Skin of body (tissue), 3 donors: ENCODE measurements at places on chromosomes 5 and 9. TPM values are rescaled to one million over a fixed set of nuclear protein-coding genes. Genes with fewer than 3 reads are reported as not detected.
A peak's percentile ranks its signal among the peaks of the same experiment; 100 is the strongest.

DNA sequence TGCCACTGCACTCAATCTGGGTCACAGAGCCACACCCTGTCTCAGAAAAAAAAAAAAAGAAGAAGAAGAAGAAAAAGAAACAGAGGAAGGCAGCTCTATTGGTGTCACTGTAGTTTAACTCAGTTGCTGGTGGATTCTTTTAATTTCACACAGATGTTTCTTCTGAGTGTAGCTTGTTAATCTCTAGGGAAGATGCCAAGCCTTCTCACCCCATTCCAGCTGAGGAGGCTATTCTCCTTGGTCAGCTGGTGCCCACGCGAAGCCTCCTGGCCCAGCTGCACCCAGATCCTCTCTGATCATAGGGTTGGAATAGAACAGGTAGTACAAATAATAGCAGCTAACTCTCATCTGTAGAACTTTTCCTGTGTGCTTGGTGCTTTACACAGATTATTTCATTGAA is 113.8 kb upstream of the SPRY4 start:
- DNase-seq: no peak

DNA sequence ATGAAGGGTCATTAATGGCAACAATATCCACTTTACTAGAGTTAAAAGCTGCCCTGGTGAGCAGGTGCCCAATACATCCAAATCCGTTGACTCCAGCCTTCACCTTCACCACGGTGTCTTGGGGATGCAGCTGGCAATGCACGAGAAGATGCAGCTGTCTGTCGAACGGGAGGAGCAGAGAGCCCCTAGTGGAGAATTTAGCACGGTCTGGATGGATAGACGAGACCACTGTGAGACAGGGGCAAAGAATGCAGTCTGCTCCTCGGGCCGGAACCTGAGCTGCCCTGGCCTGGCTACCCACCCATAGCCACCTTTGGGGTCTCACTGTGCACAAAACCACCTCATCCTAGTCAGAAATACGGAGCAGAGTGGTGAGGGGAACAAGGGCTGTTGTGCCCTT is 35.1 kb downstream of the ADRA1B start:
- no peak for DNase-seq

DNA sequence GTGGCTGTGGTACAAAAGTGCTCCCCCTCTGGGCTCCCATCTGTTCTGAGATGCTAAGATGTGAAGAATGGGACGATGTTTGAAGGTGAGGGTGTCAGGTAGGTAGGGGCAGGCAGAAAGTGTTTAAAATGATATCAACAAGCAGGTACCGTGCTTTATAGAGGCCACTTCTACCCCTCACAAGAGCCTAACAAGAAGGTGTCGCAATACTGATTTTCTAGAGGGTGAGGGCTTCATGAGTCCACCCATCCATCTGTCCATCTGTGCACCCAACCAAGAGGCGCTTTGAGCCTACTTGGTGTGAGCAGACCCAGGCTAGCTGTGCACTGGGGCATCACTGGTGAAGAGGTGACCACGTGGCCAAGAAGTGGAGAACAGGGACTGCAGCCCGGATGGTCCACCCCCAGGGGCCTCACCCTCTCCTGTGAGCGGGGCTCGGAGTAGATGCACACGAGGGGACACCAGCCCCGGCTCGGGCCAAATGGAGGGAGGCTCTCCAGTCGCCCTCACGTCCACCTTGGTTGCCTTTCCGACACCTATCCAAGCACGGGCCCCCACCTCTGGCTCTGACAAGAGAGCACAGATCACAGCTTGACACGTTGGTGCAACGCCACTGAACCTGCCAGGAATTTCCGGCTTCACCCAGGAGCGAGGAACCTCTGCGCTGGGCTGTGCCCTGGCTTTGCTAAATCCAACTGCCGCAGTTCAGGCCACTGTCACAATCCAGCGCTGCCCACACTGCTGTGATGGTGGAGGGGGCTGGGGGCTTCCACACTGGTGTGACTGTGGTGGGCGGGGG is 34.5 kb downstream of the CRB2 start:
- no peak for DNase-seq

- DNase-seq: no peak
Observed at GRCh38 chr9:36575411-36575882, 2.8 kb downstream of the MELK start.

DNA sequence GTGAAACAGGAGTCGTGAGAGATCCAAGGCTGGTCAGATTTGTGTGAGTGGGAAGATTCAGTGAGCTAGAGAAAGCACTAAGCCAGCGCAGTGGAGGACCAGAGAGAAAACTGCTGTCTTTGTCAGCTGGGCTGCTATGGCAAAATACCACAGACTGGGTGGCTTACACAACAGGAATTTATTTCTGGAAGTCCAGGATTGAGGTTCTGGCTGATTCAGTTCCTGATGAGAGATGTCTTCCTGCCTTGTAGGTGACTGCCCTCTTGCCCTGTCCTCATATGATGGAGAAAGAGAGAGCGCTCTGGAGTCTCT is 24.2 kb upstream of the ANKRD33B start:
- no peak for DNase-seq

DNA sequence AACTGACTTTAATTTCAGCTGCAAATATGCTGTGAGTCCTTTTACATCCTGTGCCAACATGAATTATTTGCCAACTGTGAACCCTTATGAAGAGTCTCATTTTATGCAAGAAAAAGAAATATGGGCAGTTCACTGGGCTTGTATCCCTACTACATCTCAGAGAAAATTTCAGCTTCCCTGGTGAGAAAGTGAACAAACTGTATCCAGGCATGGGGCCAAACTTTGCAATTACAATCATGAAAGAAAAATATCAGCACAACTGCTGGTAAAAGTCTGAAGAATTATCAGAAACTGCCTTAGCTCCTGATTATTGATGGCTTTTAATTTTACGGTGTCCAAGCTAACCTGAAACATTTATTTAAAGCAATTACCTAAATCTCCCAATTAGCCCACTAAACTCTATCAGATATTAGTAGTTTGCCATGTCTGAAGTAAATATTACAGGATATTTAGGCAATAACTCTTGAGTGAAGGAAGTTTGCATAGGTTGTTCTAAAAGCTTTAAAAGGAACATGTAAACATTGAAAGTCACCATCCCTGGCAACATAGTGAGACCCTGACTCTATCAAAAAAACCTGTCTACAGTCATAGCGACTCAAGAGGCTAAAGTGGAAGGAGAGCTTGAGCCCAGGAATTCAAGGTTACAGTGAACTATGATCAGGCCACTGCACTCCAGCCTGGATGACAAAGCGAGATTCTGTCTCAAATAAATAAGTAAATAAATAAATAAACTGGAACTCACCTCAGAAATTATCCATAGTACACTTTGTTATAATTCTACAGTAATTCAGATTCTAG is 83.9 kb upstream of the HCN1 start:
- no peak for DNase-seq

GRCh38 chr5:131214609-131215227 is 44.0 kb downstream of the LYRM7 start:
- no peak for DNase-seq

DNA sequence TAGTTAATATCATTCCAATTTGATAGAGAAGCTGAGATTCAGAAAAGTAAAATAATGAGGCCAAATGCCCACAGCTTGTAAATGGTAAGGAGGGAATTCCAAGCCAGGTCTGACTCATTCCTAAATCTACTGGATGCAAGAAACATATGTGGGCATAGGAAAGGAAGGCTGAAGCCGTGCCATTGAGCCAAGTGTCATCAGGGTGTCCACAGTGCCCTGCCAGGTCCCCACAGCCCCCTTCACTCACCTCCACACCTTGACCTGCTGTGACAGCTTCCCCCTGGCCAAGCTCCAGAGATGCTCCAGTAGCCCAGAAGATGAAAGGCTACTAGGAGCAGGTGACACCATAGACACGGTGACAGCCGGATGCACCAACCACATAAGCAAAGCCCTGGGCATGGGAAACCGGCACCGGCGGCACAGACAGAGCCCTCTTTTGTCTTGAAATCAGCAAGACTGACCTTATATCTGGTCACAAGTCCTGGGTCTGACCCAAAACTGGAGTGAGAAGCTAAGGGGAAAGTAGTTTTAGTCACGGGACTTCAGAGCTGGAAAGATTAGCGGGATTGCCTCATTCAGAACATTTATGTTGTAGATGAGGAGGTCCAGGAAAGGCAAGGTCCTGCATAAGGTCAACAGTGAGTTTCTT is 20.1 kb upstream of the FAT2 start:
- DNase-seq: no peak

GRCh38 chr5:135505973-135506372 is 29.8 kb downstream of the NEUROG1 start:
- no peak for DNase-seq

Gene GABBR2
- 0.39 TPM for total RNA-seq

- no peak for DNase-seq
Observed at GRCh38 chr9:124694414-124695279, 76.5 kb downstream of the NR6A1 start.

DNA sequence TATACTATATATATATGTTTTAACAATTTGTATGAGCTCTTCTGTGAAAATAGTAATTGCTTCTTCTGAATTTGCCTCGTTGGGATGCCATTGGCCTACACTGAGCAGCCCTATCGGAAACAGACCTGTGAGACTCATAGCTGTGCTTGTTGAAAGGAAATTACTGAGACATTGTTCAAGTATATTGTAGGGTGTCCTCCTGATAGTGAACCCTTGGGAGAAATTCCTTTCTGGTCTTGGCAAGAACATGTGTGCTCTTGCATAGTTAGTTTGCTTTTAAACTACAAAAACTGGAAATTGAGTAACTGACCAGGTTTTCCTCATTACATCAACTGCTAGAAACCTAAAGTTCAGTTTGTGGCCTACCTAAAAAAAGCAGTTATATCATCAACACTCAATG is 160.9 kb downstream of the LURAP1L start:
- DNase-seq: peak; percentile 19

DNA sequence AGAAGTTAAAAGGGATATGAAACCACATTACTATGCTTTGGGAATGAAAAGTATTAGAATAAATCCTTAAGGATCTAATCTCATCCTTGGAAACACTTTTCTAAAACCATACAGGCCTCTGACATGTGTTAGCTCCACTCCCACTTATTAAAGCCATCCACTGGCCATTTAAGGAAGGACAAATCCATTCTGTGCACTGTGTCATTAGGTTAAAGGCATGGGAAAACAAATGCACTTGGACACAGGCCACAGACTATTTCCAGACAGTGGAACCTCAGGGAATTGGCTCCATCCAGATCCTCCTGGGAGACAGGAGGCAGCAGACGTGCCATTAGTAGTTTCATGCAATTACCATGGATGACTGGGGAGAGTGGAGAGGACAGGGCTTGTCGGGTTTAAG is 454.9 kb downstream of the ENC1 start:
- DNase-seq: peak; percentile 32

GRCh38 chr9:19410594-19410993 is 1.8 kb downstream of the ACER2 start:
- no peak for DNase-seq

Gene CYLC2
- total RNA-seq: not detected

GRCh38 chr9:117747386-117747970 is 43.3 kb downstream of the TLR4 start:
- DNase-seq: no peak

Gene JAK2
- total RNA-seq: 20.9 TPM

GRCh38 chr9:98207606-98208005 is 15.2 kb upstream of the CORO2A start:
- DNase-seq: no peak
